T-cell (primary cell): ENCODE measurements at places on chromosomes 5 and 9.

GRCh38 chr9:107239474-107239873, 43.6 kb upstream of the RAD23B start:
- no peak for DNase-seq

DNA sequence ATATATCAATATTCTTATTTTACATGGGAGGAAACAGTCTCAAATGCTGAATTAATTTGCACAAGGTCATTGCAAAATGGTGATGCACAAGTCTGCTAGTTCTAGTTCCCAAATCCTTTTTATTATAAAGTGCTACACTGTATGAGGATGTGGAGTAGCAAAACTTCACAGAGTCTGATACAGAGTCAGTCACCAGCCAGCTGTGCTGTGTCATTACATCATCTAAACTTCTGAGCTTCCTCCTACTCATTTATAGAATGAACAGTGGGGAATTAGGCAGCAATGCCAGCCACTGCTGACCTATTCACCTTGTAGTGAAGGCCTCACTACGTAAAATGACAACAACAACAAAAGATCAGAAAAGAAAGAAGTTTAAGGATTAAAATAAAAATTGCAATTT, 357.8 kb downstream of the TMEM167A start:
- DNase-seq: no peak

- no peak for DNase-seq
These were observed 17.6 kb downstream of the MTX3 start for GRCh38 chr5:79973511-79973910.

- DNase-seq: no peak
These were observed 2.2 kb downstream of the ZCCHC9 start for GRCh38 chr5:81303563-81303962.

GRCh38 chr5:39977066-39977655, 552.4 kb upstream of the DAB2 start:
- no peak for DNase-seq

DNA sequence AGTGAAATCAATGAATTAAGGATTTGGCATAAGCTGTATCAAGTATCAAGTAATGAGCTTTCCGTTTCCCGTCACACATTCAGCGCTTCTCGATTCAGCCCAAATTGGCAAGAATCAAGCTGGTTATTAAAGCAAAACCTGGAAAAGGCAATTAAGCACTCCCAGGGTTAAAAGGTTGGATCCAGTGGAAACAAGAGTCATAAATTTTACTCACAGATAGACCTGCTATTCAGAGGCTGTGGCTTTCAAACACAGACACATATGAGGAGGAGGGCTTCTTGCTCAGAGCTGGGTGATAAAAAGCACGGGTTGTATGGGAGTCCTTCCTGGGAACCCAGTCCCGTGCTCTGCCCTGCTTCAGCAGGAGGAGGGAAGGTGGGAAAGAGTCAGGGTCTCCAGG, 112.3 kb upstream of the CXCL14 start:
- no peak for DNase-seq

GRCh38 chr5:74035521-74035937, 409.5 kb downstream of the ARHGEF28 start:
- DNase-seq: no peak

- DNase-seq: no peak
These were observed 681 bp upstream of the CHSY3 start for GRCh38 chr5:129903466-129904101.

DNA sequence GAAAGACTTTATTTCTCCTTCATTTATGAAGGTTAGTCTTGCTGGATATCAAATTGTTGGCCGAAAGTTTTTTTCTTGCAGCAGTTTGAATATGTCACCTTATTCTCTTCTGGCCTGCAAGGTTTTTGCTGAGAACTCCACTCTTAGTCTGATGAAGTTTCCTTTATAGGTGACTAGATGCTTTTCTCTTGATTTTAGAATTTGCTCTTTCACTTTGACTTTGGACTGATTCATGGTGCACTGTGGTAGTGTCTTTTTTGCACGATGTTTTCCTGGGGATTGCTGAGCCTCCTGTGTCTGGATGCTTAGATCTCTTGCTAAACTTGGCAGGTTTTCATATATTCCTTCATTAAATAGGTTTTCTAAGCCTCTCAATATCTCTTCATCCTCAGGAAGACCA, 12.4 kb downstream of the AHRR start:
- DNase-seq: no peak

DNA sequence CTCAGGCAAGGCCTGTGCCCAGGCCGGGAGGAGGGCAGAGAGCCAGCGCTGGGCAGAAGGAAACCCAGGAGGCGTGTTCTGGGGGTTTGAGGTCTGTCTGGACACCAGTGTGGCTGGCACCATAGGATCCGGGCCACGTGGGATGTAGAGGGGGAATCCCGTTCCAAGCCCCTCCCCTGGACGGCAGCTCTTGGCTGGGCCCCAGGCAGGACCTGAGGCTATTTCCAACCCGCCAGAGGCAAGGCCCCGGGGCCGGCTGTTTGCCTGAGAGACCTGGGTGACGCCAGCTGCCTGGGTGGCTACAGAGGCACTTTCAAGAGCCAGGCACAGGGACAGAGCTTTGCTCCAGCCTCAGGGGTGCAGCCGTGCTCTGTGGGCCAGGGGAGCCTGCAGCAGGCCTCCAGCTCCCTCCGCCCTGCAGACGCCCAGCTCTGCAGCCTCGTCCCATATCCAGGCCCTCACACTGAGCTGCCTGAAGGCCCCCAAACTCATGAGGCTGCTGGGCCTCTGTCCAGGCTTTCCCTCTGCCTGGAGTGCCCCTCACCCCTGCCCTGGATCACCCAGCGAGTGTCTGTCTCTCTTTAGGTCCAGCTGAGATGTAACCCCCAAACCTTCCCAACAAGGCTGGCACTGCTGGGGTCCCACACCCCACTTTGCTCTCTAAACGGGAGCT, 56.6 kb upstream of the EGFL7 start:
- no peak for DNase-seq

- DNase-seq: no peak
These were observed 34.4 kb downstream of the RAD50 start for GRCh38 chr5:132591145-132591544.

DNA sequence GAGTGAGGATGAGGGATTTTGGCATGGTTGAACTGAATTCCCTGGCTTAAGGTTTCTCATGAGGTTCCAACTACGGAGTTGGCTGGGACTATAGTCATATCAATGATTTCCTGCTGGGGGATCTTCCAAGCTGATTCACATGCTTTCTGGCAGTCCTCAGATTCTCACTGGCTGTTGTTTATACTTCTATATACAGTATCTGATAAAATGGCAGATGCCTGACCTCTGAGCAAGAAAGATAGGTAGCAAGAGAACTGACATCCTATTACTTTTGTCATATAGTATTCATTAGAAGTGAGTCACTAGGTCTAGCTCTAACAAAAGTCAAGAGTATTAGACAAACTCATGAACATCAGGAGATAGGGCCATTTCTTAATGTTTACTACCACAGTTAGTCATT, 440.9 kb upstream of the EDIL3 start:
- DNase-seq: no peak

- no peak for DNase-seq
These were observed 43.1 kb upstream of the ANKDD1B start for GRCh38 chr5:75568202-75568601.

GRCh38 chr5:154243736-154244135, 53.2 kb downstream of the GALNT10 start:
- DNase-seq: no peak

DNA sequence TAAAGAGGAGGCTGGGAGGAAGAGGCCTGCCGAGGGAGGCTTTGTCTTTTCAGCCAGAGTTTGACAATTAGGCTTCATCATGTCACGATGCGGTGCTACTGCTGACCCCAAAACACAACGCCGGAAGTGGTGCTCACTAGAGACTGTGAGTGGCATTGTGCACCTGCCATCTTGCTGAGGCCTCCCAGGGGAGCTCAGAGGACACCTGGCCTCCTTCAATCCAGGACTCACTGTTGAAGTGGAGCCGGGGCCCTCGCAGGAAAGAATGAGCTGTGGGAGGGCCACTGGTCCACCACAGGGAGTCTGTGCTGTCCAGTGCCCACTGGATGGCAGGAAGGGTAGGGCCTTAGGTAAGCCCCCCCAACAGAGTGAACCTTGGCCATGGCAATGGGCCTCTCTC, 12.7 kb upstream of the SLC25A48 start:
- no peak for DNase-seq

DNA sequence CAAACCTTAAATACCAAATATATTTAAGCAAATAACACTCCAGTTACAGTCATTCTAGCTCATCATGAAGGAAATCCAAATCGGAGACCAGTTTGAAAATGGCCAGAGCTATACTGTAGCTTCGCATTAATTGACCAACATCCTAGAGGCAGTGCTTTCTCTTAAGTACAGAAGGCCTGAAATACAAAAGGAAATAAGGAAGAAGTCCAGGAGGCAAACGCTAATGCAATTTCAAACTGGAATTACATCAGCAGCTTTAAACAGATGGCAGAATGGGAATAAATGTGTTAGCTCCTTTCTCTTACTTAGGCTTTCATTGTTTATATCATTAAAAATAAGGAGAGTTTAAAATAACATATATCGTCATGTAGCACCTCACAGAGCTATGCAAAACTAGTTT, 197.0 kb downstream of the SEC61B start:
- DNase-seq: no peak

DNA sequence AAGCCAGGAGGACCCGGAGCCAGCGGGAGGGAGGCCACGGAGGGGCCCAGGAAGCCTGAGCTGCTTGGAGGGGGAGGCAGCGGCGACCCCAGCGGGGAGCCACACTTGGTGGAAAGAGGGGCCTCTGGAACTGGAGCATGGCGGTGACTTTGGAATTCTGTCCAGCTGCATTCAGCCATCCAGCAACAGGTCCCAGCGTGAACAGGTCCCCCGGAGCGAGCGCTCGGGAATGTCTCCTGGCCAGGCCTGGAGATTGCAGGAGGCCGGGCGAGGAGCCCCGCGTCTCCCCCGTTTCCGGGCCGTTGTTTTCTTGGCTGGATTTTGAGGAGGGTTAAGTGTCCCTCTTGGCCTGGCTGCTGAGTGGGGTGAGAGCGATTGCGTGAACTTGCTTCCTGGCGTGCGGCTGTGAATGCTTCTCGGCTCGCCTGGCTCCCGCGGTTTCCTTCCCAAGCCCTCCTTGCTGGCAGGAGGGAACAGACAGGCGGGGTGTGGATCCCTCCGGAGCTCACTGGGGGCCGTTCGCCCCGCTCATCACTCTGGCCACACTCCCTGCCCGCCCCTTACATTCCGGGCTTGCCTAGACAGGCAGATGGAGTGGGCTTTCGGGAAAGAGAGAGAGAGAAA, 125.3 kb upstream of the IRX4 start:
- no peak for DNase-seq
